ENCODE measurements at places on chromosomes 5 and 9.

- no peak for DNase-seq
Observed at GRCh38 chr5:174402222-174402812, 322.1 kb upstream of the MSX2 start.

GRCh38 chr5:149134778-149135500, 6.4 kb upstream of the ABLIM3 start:
- DNase-seq: no peak

- DNase-seq: peak; percentile 15
Observed at GRCh38 chr5:86971034-86971571, 296.6 kb upstream of the RASA1 start.

- DNase-seq: no peak
Observed at GRCh38 chr5:176175101-176175852, 62.9 kb upstream of the SIMC1 start.

DNA sequence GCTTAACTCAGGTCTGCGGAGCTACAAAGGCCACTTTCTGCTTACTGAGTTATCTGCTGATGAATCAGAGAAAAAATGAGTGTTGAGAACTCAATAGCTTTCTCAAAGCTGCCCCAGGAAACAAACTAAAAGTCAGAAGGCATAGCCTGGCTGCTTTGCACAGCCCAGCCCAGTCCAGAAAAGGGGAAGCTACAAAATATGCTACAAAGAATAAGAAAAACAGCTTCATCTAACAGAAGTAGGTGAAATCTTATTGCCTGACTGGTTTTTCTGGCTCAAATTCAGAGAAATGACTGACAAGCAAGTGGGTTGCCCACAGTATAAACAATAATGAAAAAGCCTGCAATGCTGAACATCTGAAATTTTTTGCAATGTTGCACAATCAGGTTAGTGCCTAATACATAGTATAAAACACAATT, 156.2 kb downstream of the PPP2R2B start:
- no peak for DNase-seq

GRCh38 chr9:82106536-82106935, 118.0 kb downstream of the SPATA31D1 start:
- no peak for DNase-seq

DNA sequence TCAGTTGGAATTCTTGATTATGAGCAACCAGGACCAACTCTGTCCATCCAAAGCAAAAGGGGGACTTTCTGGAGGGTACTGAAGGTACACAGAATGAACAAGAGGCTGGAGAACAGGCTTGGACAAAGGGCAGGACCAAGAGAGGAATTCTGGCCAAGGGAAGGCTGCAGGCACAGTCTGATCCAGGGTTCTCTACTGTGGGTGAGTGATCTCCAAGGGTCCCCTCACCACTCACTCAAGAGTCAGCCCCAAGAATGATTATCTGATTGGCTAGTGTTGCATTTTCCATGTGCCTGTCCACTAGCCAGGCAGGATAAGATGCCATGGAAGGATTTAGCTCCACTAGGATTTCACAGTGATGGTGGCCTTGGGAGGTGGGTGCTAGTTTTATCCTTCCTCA, 11.6 kb upstream of the PHF19 start:
- no peak for DNase-seq

DNA sequence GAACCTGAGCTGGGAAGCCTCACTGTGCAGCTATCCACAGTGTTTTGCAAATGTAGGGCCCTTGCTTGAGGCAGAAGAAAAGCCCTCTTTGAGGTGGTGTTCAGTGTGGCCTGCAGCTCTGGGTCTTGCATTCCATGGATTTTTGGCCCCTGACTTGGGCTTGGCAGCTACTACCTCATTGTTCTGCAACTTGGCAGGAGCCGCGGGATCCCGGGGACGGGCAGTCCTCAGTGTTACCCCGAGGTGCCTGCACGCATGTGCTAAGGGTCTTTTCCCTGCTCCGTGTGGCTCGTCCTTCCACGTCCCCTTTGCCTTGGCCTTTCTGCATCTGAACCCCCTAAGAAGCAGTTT, 39.8 kb downstream of the NEK6 start:
- no peak for DNase-seq

GRCh38 chr5:116271446-116272025, 186.7 kb downstream of the COMMD10 start:
- DNase-seq: no peak

DNA sequence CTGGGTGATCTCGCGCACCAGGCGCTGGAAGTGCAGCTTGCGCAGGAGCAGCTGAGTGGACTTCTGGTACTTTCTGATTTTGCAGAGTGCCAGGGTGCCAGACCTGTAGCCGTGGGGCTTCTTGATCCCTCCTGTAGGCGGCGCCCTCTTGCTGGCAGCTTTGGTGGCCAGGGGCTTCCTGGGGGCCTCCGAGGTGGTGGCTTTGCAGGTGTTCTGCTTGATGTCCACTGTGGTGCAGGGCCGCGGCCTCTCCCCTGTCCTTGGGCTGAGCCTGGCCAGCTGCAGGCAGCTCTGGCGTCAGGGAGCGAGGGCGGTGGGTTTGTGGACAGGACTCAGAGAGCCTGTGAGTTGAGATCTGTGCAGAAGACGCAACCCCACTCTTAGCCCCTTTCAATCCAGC, 36.1 kb downstream of the TAF11L14 start:
- DNase-seq: no peak

Data from CD4-positive, alpha-beta T cell treated with Interleukin-12 subunit alpha and Interleukin-12 subunit beta, for 1 hour (primary cell).